ENCODE measurements at places on chromosomes 2 and 18. TPM values are rescaled to one million over a fixed set of nuclear protein-coding genes. Genes with fewer than 3 reads are reported as not detected.

PROKR1 gene
- not detected for total RNA-seq

ALKAL2 gene
- total RNA-seq = not detected

TACR1 gene
- not detected for total RNA-seq

LCT gene
- not detected for total RNA-seq

M1AP gene
- 0.13 TPM for total RNA-seq

CROCC2 gene
- total RNA-seq = not detected

GPR45 gene
- not detected for total RNA-seq

D2HGDH gene
- 15.3 TPM for total RNA-seq

NT5C1B gene
- not detected for total RNA-seq

FAM110C gene
- total RNA-seq = not detected

CHRND gene
- total RNA-seq = not detected

NOSTRIN gene
- total RNA-seq = not detected

DNA sequence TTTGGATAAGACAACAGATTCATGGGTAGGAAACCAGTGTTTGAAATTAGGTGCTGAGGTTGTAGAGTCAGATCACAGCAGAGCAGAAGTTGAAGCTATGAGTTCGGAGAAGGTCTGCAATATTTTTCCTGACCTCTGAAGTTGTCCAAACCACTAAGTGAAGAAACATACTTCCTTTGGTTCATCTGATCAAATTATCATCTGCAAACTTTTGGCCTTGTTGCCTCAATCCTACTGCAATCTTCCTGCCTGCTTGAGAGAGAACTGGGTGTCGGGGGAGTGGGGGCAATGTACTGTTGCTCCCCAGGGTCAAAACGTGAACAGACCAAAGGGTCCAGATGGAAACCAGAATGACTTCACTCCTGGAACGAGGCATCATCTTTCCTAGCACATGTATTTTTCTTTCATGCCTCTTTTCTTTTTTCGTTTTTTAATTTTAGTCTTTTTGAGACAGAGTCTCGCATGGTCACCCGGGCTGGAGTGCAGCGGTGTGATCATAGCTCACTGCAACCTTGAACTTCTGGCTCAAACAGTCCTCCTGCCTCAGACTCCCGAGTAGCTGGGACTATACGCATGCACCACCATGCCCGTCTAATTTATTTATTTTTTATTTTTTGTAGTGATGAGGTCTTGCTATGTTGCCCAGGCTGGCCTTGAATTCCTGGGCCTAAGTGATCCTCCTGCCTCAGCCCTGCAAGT is 42.7 kb downstream of the RAB31 start:
- DNase-seq = no peak

DNA sequence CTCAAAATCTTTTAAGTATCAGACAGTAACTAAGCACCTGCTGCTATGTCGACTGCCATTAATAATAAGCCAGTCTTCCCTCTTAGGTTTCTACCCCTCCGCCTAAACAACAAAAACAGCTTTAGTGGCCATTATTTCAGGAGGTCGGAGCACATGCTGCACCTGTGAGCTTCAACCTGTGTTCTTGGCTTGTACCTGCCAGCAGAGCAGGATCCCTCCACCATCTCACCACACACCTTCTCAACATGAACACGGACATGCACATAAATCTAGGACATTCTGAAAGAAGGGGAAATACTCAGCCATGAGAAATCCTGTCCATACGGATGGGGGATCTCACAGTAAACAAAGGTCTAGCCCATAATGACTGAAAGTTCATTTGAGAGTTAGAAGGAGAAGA is 3.7 kb downstream of the CYB5A start:
- no peak for DNase-seq

- peak; percentile 70 for DNase-seq
These were observed 24.0 kb upstream of the ATP5MC3 start for GRCh38 chr2:175205523-175205922.

DNA sequence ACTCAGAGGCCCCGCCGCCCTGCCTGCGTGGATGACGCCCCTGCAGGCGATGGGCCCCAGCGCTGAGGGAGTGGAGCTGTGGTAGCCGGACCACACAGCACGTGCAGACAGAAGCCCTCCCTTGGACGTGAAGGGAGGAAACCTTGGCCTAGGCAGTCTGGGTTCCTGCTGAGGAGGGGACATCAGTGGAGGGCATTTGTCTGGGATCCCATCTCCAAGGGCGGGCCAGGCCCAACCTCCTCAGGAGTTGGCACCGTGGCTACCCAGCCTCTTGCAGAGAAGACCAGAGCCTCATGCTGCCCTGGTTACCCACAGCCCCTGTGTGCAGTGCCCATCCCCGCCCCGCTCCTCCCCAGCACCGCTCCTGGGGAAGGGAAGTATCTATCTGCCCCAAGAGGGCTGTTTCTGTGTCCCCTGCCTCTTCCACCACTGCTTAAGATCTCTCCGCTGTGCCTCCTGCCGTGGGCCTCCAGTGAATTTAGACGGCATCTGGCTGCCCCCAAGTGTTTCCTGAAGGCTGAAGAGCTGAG is 241.8 kb downstream of the KLHL29 start:
- DNase-seq = no peak

DNA sequence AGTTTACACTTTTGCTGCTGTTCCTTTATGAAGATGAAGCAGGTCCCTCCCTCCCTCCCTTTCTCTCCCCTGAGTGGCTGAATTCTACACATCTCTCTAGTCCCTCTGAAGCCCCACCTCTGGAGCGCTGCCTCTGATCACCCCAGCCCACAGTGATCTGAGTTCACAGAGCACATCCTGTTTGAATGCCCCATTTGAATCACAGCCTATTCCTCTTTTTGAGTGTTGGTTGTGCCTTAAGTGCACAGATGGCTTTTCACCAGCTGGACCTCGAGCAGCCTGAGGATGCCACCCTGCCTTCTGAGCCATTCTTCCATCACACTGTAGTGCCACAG is 87.1 kb downstream of the ITGB1BP1 start:
- peak; percentile 8 for DNase-seq

DNA sequence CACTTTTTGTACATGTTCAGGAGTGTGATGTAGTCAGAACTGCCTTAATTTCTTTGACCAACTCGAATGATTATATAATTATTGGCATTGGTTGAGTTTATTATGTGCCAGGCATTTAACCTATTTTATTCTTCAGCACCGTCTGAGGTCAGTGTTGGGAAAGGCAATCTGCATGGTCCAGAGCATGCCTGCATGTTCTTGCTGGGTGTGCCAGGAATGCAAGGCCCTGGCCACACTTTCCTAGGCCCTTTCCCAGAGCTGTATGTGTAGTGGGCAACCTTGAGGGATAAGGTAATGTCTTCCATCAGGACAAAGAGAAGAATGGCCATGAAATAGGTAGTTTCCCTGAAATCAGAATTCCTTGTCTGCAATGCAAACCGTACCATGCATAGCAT is 9.7 kb upstream of the SNRNP200 start:
- DNase-seq = no peak

DNA sequence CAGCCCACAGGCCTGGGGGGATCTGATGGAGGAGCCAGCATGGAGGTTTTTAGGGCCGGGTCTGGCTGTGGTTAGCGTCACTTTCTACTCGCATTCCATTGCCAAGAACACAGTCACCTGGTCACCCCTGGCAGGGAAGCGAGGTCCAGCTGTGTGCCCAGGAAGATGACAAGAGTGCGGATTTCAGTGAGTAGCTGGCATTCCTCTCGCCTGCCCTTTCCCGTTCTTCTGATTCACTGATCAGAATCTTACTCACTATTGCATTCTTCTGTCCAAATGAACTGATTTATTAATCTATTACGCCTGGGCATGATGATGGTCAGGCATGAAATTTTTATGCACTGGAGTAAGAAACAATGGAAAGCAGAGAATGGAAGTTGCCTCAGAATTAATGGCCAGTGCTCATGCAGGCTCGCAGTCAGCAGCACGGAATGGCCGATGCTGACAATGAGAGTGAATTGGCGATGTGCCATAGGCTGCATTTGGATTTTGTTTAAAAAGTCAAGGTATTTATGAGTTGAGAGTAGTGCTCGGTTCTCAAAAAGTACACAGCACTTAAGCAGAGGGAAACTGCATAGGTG is 76.4 kb upstream of the MGAT5 start:
- DNase-seq = no peak

DNA sequence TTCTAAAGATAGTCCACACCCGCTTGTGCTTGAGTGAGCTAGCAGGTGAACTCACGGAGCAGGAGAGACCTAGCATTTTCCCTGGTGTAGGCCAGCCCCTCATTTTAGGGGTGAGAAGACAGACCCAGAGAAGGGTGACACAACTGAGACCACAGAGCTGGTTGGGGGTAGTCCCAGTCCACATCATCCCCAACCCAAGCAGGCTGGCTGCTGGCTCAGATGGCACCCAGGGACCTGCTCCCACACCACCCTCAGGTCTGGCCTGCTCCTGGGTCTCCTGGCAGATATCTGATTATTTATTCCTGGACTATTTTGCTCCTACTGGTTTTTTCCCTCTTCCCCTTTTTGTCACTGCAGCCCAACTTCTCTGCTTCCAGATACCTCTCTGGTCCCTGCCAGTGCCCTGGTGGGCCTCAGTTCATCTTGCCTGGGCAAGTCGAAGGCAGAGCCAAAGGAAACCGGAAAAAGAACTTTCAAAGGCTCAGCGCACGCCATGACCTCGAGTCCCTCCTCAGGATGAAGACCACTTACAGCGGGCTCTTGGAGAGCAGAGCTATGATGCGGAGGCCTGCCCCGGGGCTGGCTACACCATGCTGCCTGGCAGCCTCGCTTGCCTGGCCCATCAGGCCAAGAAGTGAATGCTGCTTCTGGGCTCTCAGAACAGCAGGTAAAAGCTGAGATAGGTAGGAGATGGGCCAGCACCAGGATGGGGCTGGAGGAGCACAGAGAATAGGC is 72.7 kb downstream of the POLR1A start:
- no peak for DNase-seq

- DNase-seq = peak; percentile 10
These were observed 147.1 kb downstream of the SH3BP4 start for GRCh38 chr2:235098736-235099494.

DNA sequence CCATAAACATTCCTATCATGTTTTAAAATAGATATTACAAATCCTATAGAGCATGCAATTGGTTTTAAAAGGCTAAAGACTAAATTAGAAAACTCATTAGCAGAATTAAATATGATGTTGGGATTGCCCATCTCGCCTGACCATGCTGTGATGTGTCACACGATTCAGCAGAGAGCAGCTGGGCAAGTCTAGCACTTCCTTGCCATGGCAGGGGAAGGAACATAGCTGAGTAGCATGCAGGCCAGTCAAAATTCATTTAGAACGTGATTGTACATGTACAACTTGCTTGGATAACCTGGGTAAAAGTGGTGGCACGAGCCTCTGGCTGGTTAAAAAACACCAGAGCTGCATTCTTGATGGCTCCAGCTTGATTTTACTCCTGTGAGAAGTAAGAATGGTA is 81.3 kb downstream of the SCN3A start:
- no peak for DNase-seq

GRCh38 chr2:61943251-61943650 is 37.8 kb downstream of the COMMD1 start:
- DNase-seq = no peak

DNA sequence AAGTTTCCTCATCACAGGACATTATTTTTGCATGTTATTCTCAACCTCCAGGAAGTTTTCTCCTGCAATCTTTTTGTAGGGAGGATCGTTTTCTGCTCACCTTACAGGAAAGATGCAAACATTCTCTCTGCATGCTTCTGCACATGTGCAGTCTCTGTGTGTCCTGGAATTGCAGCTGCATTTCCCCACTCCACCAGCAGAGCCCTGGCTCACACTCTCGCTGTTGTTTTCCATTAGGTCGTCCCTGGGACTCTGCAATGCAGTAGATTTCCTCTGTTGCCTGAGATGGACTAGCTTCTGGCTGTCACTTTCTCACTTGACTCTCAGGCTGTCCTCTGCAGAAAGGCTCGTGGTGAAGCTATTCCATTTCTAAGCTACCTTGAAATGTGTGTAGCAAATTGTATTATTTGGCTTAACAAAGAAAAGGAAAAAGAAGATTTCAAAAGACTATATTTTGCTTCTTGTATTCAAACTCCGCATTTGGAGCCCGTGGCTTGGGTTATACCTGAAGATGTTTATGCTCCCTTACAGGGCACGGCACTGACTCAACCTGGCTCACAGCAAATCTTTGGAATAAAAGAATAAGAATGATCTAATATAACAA is 346.7 kb downstream of the RAD51AP2 start:
- DNase-seq = peak; percentile 52

- no peak for DNase-seq
These were observed 156.4 kb downstream of the CCBE1 start for GRCh38 chr18:59540780-59541179.

- DNase-seq = no peak
These were observed 140.6 kb upstream of the ID2 start for GRCh38 chr2:8541223-8541622.

DNA sequence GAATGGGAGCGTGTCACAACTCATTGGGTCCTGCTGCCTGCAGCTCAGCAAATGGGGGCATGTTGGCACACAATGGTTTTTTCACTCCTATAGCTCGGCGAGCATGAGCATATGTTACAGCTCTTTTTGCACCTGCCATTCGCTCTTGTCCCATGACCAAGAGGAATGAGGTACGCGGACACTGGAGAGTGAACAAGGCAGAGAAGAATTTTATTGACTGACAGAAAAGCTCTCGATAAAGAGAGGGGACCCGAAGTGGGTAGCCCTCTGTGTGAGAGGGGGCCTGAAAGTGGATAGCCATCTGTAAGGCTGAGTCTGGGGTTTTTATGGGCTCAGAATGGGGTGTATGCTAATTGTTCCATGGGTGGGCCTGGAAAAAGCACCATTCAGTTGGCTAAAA is 5.5 kb downstream of the ACYP2 start:
- DNase-seq = no peak

- no peak for DNase-seq
These were observed 548 bp upstream of the FBLN7 start for GRCh38 chr2:112137516-112138158.

- no peak for DNase-seq
These were observed 24.1 kb upstream of the NABP1 start for GRCh38 chr2:191653667-191654391.

GRCh38 chr2:216956820-216957493 is 97.1 kb upstream of the TNP1 start:
- peak; percentile 77 for DNase-seq

GRCh38 chr2:42900289-42900891 is 108.0 kb upstream of the HAAO start:
- DNase-seq = no peak

- no peak for DNase-seq
These were observed 7.9 kb upstream of the DNPEP start for GRCh38 chr2:219395609-219396008.

GRCh38 chr2:85326406-85327159 is 1.2 kb downstream of the TGOLN2 start:
- peak; percentile 25 for DNase-seq

- no peak for DNase-seq
These were observed 1.6 kb upstream of the CROCC2 start for GRCh38 chr2:240904216-240905175.

- peak; percentile 48 for DNase-seq
These were observed 149.3 kb downstream of the HAUS1 start for GRCh38 chr18:46253498-46253897.
